Activated naive CD8-positive, alpha-beta T cell treated with anti-CD3 and anti-CD28 coated beads for 36 hours (primary cell): ENCODE measurements at places on chromosomes 1 and 21. TPM values are rescaled to one million over a fixed set of nuclear protein-coding genes. Genes with fewer than 3 reads are reported as not detected.
A peak's percentile ranks its signal among the peaks of the same experiment; 100 is the strongest.

Gene HES4
- total RNA-seq, result 0.93 TPM

Gene TDRD10
- not detected for total RNA-seq

Gene F3
- 0.14 TPM for total RNA-seq

Gene OR2L13
- total RNA-seq, result not detected

Gene KCNJ6
- not detected for total RNA-seq

Gene S100A14
- total RNA-seq, result not detected

Gene DNAJC28
- 0.23 TPM for total RNA-seq

Gene CELA3A
- total RNA-seq, result not detected

Gene TMEM82
- total RNA-seq, result not detected

Gene ACTN2
- 0.37 TPM for total RNA-seq

DNA sequence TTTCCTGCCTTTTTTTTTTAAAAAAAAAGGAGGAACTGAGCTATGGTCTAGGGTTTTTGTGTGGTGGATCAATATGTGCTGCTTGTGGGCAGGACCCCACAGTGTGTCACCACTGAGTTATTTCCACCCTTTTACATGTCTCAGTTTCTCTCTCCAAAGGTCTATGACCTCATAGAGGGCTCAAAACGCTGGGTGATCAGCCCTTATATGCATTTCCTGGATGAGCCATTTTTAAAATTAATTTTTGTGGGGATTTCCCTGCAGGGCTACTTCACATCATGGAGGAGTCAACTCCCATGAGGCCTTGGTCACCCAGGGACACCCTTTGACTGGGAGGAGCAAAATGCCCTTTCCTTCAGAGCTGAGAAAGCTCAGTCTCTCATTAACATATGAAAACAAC, 20.7 kb upstream of the HAO2 start:
- DNase-seq, result peak; percentile 40

DNA sequence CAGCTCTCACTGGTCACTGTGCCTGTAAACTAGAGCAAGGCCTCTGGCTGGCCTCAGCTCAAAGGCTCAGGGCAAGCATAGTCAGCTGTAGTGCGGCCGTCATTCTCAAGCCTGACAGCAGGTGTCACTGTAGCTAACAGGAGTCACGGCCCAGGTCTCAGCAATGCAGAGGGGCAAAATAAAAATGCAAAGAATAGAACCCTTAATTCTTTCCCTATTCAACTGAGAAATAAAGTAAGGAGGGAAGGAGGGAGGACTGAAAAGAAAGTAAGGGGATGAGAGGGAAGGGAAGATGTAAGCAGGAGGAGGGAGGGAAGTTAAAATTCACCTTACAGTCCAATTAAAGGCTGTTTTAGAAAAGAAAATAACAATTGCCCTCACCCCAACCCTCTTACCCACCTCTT, 106.1 kb downstream of the KIAA0319L start:
- DNase-seq, result peak; percentile 69

DNA sequence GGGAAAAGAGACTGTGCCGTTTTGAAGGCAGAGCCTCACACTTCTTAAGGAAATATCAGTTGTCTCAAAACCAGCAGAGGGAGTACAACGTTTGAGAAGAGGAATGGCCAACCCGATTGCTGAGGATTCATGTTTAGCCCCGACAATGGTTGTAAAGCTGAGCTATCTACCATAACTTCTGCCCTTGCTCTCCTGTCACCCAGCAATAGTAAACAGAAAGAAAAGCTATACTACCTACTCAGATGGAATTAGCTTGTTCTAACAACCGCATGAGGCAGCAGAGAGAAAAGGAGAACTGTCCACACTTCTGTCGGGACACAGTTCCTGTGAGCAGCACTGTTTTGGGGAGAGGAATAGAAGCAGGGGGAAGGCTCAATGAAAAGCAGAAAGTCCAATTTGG, 91.2 kb downstream of the SLC45A1 start:
- no peak for DNase-seq

DNA sequence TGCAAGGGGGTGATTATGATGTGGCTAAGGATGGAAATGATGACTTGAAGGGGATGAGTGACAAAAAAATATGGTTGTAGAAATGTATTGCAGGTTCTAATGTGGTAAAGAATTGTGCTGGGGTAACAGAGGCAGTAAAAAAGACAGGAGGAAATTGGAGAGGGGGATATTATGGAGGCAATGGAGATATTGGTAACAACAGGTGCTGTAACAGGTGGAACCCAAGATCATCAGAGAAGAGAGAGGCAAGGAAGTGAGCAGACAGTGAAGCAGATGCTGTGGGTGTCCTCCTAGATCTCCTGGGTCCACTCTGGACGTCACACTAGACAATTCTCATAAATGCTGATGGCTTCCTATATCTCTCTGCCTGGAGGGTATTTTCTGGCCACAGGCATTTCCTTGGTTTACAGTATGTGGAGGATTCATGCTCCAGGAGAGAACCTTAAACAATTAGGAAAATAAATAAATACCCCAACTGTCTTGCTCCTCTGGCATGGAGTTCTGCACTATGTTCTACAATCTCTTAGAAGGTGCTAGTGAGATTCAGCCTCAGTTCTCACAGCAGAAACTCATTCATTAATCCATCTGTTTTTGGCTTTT, 620.3 kb upstream of the PLXNA2 start:
- no peak for DNase-seq

DNA sequence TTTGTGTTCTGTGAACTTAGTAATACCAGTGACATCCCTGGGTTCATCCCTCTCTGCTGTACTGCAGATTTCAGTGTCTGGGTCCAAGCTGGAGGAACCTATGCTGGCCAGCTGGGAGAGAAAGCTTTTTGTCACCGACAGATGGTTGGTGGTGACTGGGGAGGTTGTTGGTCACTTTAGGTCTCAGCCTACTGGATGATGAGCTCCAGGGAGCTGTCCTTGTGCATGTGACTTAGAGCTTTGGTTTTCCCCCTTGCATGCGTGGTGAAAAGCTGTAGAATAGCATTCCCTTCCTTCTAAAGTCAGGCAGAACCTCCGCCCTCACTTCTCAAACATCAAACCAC, 22.9 kb upstream of the IKBKE start:
- DNase-seq, result no peak

DNA sequence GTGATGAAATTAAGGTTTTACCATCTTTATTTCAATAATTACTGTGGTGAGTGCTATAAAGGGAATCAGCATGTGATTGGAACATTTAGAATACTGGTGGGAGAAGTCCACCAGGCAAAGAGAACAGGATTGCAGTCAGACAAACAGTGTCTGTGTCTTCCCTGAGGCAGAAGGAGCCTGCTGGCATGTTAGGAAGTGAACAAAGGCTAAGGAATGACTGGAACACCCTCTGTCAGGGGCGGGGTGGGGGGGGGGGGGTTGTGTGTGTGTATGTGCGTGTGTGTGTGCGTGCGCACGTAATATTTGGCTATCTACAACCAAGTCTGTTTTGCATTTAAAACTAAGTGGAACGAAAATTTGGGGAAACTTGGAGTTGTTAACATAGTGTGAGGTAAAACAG, 30.2 kb downstream of the SRRM1 start:
- no peak for DNase-seq

GRCh38 chr1:229334716-229335115, 8.1 kb downstream of the CCSAP start:
- DNase-seq, result no peak

GRCh38 chr1:26703478-26703877, 7.7 kb downstream of the ARID1A start:
- no peak for DNase-seq

DNA sequence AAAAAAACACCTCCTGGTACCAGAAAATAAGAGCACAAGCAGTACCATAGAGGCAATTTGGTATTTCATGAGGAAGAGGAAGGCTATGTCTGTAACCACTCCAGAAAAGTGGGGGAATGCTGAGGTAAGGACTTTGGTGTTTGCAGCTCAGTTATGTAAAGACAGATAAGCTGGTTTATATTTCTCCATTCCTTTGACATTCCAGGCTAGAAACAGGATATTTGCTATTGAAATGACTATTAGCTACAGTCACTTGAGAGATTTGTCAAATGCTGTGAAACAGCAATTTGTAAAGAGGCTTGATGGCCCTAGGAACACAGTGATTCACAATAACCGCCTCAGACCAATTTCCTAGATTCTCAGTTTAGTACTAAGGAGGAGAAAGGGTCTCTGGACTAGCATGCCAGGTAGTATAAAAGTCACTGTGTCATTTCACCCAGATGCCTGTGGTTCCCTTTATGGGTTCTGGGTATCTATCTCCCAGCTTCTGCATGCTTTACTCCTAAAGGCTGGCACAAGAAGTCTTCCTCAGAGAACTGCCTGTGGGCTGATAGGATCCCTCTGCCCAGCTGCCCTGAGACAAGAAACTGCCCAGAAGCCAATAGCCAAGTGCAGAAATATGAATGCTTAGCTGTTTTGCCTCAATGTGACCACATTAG, 80.5 kb downstream of the VCAM1 start:
- no peak for DNase-seq

DNA sequence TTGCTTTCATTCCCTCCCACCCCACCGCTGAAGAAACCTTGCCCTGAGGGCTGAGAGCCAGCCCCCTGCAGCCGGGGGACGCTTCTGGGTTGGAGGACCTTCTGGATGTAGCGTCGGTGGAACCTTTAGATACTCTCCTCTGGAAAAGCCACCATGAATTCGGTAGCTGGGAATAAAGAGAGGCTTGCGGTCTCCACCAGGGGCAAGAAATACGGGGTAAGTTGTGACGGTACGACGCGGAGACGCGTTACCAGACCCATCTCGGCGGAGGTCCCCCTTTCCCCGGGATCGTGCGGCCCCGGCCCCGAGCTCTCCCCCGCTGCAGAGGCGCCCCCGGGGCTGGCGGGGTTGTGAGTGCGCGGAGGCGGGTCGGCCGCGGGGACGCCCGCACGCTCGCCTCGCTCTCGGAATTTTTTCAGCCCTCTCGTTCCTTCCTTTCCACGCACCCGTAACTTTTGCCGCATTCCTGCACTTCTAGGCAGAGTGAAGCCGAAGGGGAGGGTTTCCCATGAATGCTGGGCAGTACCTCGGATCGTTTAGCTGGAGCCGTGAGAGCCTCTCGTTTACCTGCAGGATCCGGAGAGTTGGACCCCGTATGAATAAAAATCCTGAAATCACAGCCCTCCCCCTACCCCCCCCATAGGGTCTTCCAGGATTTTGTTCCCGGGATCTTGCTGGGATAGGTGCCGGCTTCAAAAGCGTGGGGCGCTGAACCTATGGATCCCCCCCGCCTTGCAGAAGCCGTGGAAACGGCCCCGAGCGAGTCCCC, 671 bp downstream of the KIF26B start:
- peak; percentile 11 for DNase-seq

DNA sequence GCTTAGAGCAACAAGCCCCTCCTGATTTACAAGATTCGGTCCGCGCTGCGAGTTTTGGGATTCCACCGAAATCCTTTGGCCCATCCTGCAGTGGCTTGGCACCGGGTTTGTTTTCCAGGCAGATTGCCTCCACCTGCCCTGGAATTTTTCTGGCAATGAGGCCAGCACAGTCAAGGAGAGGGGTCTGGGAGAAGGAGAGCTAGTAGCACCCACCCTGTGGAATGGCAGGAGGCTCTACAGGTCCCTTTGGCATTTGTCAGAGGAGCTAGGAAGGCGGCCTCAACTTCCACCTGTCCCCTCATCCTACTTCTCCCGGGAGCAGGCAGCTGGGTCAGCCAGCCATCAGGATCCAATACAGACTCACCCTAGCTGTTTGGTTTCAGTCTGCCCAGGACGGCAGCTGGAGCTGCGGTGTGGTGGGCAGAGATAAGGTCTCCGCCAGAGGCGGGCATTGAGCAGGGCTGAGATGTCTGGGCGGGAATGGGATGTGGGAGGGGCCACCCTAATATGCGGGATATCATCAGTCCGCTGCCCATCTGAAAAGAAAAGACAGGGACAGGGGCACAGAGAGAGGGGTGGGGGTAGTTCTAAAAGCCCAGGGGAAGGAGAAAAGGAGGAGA, 37.8 kb upstream of the PRELP start:
- no peak for DNase-seq

- DNase-seq, result peak; percentile 39
Measured at GRCh38 chr1:37556712-37557196, at the start of gene DNALI1. Gene DNALI1 (plus strand): TSS chr1:37556940. CDS start chr1:37556995, 55 bp downstream.

- no peak for DNase-seq
Measured at GRCh38 chr1:104746994-104747393, 997.3 kb downstream of the AMY1C start.

- DNase-seq, result no peak
Measured at GRCh38 chr1:2209400-2210083, 15.0 kb upstream of the FAAP20 start.

DNA sequence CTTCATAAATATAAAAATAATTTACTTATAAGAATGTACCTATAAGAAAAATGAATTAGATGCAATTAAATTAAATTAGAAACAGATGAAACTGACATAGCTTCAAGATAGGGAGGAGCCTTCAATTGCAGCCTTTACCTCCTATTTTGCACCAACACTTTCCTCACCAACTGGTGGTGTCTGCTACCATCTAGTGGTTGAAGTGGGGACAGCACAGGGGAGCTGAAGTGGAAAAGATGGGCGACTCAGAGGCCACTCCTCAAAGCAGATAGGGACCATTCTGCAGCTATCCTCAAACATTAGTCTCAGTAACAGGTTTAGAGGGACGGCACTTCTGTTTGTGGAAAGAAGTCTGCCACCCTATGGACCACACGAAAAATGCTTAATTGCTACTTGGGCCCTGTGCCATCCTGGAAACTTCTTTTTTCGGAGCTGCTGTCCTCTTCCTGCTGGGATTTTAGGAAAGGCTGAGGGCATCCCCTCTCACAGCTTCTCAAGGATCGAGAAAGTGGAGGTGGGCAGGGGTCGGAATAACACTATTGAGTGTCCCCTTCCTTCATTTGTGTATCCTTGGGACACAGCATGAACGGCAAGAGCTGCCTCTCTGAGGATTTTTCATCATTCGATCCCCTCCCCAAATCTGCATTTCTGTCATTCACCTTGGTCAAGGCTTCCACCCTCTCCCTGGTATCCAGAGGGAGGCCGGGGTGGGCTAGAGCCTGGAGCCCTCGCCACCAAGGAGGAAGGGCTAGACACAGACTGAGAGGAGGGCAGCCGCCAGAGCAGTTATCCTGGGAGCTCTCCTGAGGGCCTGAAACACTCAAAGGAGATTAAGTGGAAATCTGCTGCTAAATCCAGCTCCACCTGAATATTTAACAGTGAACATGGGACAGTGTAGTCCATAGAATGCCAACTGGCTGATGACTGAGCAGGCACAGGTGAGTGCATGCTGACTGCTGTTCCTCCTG, 9.6 kb downstream of the PROK1 start:
- DNase-seq, result peak; percentile 78

DNA sequence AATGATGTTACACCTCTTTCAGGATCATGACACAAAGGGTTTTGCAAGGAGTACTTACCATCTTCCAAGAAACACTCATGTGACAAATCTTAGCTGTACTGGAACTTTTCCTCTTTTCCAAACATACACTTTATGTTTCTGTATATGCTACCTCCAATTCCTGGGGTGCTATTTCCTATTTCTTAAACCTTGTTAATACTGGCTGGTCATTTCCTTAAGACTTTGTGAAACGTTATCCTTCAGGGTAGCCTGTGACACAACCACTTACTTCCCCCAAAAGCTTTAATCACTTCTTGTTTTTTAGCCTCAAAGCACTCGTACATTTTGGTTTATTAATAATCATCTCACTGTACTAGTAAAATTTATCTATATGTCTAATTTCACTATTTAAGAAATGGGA, 39.4 kb downstream of the OR10Z1 start:
- no peak for DNase-seq

- DNase-seq, result no peak
Measured at GRCh38 chr1:34870395-34870794, 10.8 kb upstream of the SMIM12 start.
